Stimulated activated CD4-positive, alpha-beta T cell treated with anti-CD3 and anti-CD28 coated beads, Interleukin-2, amount 100 ng/mL, for 24 hours (primary cell): ENCODE measurements at places on chromosomes 16 and 17.

GRCh38 chr16:77273-77806 lies 685 bp upstream of the MPG start:
- DNase-seq = peak; percentile 51

DNA sequence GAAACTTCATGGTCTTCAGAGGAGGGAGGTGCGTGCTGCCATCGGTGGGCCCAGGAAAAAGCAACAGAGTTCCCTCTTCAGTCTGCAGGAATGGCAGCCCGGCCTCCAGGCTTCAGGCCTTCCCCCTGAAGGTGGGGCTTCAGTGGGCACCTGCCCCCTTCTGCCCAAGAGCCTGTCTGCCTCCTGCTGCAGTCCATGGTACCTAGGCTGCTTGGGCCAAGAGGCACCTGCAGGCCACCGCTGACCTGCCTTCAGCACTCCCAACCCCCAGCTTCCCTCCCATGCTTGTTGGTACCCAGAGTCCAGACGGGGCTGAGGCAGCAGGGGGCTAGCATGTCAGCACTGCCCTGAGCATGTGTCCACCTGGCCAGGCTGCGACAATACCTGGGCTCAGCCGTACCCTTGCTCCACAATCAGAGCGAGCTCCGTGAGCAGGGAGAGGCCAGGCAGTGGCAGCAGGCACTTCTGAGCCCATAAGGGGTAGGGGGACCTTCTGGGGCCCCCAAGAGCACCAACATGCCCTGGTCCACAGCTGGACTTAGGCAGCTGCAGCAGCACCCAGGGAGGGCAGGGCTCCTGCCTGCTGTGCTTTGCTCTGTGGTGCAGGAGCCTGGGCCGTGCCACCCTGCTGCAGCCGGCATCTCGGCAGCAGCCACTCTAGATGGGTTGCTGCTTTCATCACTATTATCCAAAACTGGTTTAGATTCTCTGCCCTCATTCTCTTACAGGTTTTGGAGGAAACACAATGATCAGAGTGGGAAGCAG lies 77.2 kb upstream of the AKTIP start:
- no peak for DNase-seq

DNA sequence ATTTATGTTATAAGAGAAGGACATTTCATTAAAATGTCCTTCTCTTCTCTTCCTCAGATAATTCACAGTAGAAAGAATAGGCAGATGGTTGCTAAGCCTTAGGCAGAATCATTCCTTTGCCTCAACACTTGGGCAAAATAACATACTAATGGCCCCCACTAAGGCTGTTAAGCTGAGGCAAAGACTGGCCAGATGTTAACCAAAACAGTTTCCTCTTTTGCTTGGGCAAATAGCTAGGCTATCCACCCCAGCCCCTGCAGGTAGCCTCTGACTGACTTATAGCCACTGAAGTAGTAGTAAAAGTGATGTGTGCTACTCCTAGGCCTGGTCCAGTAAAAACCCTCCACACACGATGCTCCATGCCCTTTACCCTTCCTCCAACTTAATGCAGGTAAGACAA lies 55.2 kb downstream of the SPAG9 start:
- no peak for DNase-seq

- no peak for DNase-seq
Measured at GRCh38 chr17:50107790-50108414, 12.8 kb downstream of the PDK2 start.

DNA sequence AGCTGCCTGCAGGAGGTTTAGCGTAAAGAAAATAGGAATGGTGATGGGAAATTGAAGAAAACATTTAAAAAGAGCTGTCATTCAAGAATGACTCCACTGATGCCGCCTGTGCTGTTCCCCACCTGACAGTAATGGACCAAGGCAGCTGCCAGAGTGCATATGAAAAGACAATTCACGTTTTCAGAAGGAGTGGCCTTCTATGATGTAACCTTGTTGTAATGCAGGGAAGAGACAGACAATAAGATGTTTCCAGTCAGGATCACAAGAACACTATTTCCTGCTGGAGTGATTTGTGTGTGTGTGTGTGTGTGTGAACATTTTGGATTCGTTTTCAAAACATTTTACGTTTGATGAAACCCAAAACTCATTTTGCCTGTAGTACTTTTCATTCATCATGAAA lies 203.7 kb downstream of the LGALS9B start:
- no peak for DNase-seq

- peak; percentile 74 for DNase-seq
Measured at GRCh38 chr17:34980681-34981537, 597 bp downstream of the LIG3 start.

- DNase-seq = no peak
Measured at GRCh38 chr17:57517632-57518456, 227.3 kb downstream of the CCDC182 start.

GRCh38 chr17:73658821-73659515 lies 14.7 kb upstream of the SDK2 start:
- DNase-seq = no peak

- peak; percentile 68 for DNase-seq
Measured at GRCh38 chr16:31487720-31488467, 5.0 kb downstream of the SLC5A2 start.

- no peak for DNase-seq
Measured at GRCh38 chr16:86959091-86959651, 358.0 kb downstream of the C16orf95 start.

DNA sequence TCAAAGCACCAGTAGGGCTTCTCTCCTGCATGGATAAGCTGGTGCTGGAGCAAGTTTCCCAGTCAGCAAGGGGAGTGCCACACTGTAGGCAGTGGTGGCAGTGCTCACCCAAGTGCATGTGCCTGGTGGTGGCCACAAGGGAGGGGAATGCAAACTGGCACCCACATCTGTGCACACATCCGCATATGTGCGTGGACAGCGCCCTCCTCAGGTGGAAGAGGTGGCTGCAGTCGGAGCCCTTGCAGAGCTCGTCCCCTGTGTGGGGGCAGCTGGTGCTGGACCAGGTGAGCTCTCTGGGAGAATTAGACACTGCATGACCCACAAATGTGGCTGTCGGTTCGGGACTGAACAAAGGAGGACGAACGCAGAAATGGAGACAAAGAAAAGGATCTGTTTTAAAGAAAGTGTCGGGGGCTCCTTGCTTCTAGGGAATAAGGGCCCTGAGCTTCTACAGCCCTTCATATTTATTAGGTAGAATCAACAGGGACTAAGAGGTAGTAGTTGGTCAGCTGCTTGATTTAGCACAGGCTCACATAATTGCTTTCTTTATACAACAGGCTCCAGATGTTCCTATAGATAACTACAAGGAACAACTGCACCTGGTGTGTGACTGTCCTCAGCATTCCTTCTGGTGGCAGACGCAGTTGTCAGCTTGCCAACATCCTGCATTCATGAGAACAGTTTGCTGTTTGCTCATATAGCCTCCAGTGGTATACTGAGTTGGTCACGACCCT lies 5.3 kb upstream of the ZNF689 start:
- DNase-seq = peak; percentile 76

- no peak for DNase-seq
Measured at GRCh38 chr16:89668790-89669158, 11.1 kb downstream of the SPATA33 start.

DNA sequence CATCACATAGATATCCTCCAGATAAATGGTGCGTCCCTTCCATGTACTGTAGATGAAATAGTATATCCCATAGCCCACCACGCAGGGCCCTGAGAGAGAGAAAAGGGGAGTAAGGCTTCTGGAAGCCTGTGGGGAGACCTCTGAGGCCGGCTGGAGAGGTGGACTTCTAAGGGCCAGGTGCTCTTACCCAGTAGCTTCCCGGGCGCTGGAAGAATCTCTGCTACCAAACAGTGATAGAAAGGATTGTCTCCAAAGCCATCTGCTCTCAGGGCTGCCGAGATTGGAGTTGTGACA lies 718 bp downstream of the SAT2 start:
- DNase-seq = no peak

- DNase-seq = no peak
Measured at GRCh38 chr16:23342083-23342640, 40.1 kb downstream of the SCNN1B start.

GRCh38 chr16:53130159-53131049 lies 75.6 kb downstream of the CHD9 start:
- DNase-seq = peak; percentile 92

DNA sequence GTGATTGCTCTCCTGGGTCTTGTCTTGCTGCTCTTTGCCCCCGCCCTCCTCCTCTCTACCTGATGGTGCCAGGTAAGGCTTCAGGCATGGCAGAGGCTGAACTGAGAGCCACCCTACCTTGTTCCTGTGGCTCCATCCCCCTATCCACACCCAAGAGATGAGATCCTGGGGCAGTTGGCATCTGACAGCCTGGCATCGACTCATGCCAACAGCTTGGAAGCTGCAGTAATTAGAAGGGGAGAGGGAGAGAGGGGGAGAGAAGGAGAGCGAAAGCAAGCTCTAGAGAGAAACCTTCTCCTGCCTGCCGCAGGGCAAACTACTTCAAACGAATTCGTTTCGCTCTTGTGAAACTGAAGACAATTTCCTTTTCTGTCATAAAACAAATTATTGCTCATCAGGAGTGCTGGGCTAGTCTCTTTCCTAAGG lies 13.8 kb upstream of the SP6 start:
- no peak for DNase-seq

DNA sequence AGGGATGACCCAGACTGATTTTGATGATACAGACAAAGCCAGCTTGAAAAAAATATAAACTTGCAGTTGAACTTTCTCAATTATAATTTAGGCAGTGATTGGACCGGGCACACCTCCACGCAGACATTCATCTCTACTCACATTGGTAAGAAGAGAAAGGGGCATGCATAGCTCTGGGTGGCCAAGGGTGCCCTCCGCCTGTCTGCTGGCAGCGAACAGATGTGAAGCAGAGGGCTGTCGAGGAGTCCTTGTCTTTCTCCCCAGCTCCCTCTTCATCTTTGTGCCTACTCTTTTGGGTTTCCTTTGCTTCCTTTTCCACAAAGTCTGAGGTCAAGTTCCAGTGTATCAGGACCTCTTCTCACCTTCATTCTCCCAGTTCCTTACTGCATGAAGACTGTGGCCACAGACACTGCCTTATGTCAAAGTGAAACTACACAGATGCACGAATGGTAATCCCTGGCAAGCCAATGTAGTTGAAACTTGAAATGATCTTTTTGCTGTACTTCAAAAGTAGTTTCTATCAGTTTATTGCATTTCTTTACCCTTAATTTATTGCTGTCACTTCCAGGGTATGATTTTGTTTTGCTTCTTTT lies 343.7 kb upstream of the SOX9 start:
- no peak for DNase-seq

DNA sequence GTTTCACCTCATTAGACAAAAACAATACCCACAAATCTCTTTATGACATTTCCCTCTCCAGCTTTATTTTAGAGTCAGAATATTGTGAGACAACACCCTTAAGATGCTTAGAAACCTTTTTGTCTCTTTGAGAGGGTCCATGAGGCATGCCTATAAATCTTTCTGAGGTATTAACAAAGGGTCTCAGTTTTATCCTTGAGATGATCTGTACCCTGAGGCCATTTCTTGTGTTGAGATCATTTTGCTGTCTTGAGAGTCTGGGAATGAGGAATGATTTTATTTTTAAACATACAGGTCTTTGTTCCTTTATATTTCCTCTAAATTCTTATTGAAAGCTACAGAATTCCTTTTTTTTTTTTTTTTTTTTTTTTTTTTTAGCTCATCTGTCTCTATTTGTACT lies 179.7 kb upstream of the HS3ST4 start:
- DNase-seq = no peak

- no peak for DNase-seq
Measured at GRCh38 chr16:72827866-72828265, 220.1 kb downstream of the ZFHX3 start.

DNA sequence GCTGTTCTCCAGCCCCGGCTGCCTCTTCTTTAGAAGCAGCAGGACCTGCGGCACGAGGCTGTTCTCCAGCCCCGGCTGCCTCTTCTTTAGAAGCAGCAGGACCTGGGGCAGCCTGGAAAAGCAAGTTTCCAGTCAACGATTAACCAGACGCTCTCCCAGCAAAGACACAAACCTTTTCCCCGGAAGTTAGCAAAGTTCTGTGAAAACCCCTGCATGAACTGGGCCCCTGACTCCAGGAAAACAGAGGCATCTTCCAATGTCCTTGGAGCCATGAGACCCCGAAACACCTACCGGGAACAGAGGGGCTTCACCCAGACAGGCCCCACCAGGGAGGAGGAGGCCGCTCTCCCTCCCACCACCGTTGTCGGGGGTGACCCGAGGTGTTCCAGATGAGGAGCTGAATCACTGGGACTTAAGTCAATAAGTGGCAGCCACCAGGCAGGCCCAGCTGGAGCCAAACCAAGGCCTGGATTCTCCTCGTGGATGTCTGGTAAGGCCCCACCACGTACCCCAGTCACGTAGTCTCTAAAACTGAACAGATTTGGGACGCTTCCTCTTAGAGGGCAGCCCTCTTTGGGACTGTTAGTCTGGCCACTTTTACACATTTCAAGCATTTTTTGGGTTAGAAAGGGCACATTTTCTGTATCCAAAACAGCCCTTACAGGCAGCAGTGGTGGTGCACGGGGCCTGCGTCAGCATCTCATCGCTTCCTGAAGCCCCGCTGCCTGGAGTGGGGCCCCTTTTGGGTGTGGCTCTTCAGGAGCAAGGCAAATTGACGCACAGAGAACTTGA lies at the start of gene RPH3AL:
Gene RPH3AL, minus strand, starts transcription at position 387 of the 792 bp plus-strand sequence. CDS start 25,264 bp downstream, outside the sequence.
- DNase-seq = no peak

GRCh38 chr16:1709356-1709755 lies 3.4 kb downstream of the MAPK8IP3 start:
- no peak for DNase-seq
